HCEC 1CT (cell line): ENCODE measurements at places on chromosomes 16 and 17.

- DNase-seq: peak; percentile 87
These were observed 52.8 kb downstream of the CDH11 start for GRCh38 chr16:65069065-65069464.

GRCh38 chr17:15346066-15346595 lies 4.7 kb upstream of the TEKT3 start:
- DNase-seq: no peak

DNA sequence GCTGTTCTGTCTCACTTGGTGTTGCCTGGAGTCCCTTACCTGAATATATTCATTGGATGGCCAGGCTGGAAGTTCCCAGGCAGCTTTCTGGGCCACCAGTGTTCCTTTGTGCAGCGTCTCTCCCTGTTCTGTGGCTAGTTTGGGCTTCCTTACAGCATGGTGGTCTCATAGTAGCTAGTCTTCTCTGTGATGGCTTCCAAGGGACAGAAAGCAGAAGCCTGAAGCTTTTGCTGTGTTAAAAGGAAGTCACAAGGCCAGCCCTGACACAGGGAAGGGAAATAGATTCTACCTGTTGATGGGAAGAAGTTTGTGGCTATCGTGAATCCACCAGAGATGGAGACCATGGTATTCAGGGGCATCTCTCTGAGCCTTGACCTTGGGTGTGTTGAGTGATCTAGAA lies 34.6 kb downstream of the PLCG2 start:
- DNase-seq: no peak

DNA sequence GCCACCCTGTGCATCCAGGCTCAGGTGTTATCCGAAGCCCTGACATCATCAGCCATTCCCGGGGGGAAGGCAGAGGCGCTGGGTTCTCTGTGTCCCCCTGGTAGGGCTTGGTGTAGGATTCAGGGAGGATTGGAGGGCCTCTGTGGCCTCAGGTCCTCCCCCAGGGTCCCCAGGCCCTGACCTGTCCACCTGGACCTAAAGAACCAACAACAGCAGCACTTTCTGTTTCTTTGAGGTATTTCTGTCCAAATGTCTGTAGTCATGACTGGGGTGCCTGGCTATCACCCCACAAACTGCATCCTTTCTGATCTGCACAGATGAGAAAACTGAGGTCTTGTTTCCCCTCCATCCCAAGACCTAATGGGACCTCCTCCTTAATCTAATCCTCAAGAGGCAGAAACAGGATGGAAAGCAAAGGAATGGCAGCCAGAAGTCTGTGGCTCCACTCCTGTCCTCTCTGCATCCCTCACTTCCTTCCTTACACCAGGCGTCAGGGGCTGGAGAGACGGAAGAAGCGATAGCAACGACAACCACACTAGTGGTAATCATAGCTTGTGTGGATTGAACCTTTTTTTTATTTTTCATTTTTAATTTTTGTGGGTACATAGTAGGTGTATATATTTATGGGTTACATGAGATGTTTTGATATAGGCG lies 11.8 kb downstream of the NLRC5 start:
- no peak for DNase-seq

DNA sequence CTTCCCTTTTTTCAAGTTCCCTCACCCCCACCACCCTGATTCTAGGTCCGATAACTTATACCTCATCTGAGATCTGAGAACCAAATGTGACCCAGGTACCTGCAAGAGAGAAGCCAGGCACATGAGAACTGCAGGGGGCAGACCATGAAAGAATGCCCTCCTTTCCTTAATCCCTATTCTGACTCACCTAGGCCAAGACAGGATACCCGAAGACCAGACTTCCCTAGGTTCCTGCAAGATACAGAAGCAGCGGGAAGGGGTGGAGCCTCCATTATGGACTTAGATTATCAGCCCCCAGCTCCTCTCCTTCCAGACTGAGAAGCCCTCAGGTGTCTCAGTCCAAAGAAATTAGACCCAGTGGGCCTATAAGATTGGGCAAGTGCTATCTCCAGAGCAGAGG lies 2.1 kb downstream of the KCNAB3 start:
- DNase-seq: no peak

GRCh38 chr17:17466511-17466910 lies 10.3 kb upstream of the MED9 start:
- no peak for DNase-seq

- DNase-seq: no peak
These were observed 68.0 kb upstream of the NKD1 start for GRCh38 chr16:50480206-50480605.

- no peak for DNase-seq
These were observed 6.2 kb downstream of the POLR3K start for GRCh38 chr16:47234-47633.

DNA sequence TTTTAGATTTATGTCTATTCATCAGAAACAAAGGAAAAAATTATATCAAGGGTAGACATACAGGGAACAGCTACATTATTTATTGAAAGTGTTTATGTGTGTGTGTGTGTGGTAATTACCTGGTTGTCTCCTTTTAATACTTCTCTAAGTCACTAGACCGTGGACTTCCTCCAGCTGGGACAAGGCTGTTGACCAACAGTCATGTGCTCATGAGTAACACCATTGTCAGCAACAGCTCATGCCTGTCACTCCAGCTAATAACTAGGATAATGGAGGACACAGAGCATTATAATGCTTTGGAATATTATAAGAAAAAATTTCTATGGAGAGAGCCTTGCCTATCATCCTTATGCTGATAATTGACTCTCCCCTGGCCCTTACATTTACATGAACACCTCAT lies 125.3 kb upstream of the SALL1 start:
- DNase-seq: peak; percentile 39

DNA sequence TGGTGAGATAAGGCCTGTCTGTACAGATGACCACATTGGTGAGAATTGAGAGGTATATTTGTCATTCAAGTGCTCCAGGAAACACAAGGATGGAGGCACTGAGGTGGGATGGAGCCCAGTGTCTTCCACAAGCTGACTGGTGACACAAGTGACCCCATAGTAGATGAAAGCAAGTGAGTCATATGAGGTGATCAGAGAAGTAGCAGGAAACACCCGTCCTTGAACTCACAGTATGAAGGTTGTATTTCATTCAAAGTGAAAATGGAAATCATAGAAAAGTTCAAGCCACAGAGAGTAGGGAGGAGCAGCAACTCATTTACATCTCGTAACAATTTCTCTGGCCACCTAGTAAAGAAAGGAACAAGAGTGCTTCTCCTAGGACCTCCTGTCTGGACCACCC lies 609.8 kb downstream of the HS3ST4 start:
- no peak for DNase-seq

DNA sequence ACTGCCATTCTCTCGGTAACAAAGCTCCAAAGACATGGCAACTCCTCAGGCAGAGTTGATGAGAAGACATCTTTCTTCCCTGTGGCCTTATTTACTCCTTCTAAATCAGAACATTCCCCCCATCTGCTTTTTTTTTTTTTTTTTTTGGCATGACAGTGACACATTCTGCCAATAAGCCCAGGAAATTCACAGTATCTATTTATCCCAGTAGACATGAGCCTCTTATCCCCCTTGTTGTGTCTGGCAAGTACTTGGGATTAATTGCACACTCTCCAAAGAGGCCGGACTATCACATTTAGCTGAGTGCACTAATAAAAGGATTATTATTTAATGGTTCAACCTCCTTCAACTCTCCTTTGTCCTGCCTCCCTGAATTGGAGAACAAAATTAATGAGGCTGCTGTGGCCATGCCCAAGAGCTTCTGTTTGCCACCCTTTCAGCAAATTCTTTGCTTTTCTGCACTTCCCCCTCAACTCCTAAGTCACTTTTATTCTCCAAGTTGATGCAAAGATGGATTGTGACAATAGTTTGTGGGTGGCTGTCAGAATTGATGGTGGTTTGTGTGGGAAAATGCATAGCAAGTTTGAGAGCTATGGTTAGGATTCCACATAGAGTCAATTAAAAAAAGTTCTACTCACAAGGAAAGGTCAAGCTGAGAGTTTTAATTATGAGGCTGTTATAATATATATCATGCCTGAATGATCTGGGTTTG lies 47.2 kb downstream of the GPR139 start:
- no peak for DNase-seq

GRCh38 chr16:85652431-85653221 lies 36.1 kb downstream of the GINS2 start:
- peak; percentile 30 for DNase-seq

GRCh38 chr17:44655983-44656710 lies at the start of gene MEIOC:
MEIOC (plus strand) TSS chr17:44656468; CDS start chr17:44656614, 146 bp downstream.
- no peak for DNase-seq

GRCh38 chr16:30088832-30089624 lies 2.7 kb downstream of the TBX6 start:
- DNase-seq: no peak

DNA sequence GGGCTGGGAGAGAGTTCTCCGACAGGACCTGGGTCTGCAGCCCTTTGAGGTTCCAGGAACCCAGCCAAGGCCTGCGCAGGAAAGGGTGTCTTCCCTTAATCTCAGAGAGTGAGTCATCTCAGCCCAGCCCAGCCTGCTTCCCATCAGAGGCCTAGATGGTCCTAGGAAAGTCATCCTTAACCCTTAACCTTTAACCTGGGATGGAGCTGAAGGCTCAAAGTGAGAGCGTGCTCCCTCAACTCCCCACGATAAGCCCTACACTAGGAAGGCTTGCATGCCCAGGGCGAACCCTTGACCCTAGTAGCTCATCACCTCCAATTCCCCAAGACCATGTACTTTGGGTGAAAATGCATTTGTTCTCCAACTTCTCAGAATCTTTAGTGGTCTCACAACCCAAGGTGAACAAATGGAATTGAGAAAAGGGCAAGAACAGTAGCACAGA lies 4.8 kb upstream of the ATXN7L3 start:
- peak; percentile 72 for DNase-seq

DNA sequence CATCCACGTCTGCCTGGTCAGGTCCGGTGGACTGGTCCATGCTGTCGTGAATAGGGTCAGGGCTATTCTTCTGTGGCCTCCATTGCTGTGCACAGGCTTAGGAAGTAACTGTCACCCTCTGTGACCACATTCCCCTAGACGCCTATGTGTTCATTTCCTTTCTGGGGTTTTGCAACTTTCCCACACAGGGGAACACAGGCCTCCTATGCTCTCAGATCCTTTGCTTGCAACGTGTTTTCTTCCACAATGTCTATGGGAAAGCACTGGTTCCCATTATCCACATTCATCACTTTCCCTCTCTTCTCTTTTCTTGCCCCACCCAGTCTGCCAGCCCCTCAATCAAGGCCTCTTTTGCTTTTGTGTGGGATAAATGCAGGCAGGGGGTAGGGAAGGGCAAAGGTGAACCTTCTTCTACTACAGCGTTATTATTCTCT lies 43.2 kb upstream of the DNAJA2 start:
- no peak for DNase-seq

DNA sequence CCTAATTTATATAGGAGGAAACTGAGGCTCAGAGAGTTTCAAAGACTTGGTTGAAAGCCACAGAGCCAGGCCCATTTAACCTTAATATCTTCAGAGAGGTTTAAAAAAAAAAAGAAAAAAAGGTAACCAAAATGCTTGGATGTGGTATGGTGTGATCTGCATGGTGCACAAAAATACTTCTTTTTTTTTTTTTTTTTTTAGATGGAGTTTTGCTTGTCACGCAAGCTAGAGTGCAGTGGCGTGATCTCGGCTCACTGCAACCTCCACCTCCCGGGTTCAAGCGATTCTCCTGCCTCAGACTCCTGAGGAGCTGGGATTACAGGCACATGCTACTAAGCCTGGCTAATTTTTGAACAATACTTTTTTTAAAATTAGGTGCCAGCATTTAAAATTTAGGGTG lies 101.8 kb downstream of the XYLT1 start:
- no peak for DNase-seq

- no peak for DNase-seq
These were observed 9.6 kb downstream of the UTP18 start for GRCh38 chr17:51269991-51270390.

- no peak for DNase-seq
These were observed 232.5 kb upstream of the EEF2KMT start for GRCh38 chr16:5330058-5330457.

- DNase-seq: peak; percentile 66
These were observed 5.7 kb upstream of the PHAF1 start for GRCh38 chr16:67104061-67104460.

DNA sequence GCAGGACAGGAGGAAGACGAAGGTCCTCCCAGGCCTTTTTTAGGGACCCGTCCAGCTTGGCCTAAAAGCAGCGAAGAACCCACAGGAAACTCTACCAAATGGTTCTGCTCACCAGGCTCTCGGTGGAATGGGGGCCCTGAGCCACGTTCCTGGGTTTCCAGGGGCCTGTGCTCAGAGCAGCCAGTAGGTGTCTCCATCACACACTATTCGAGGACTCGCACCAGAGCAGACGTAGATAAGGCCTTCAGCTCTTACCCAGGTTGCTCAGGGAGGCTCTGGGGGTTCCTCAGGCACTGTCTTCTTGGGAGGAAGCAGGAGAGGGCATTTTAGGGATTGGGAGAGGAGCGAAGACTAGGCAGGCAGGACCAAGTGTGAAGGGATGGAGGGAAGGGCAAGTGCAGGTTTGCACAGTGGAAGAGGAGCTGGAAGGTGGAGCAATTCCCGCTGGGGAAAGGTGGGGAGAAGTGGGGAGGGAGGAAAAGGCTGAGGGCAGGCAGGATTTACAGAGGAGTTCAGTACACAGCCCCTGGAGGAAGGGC lies 157.1 kb downstream of the RGS9 start:
- peak; percentile 72 for DNase-seq
